ENCODE measurements at places on chromosomes 7 and 10.

- DNase-seq = no peak
These were observed 99.3 kb downstream of the LANCL2 start for GRCh38 chr7:55464422-55464821.

DNA sequence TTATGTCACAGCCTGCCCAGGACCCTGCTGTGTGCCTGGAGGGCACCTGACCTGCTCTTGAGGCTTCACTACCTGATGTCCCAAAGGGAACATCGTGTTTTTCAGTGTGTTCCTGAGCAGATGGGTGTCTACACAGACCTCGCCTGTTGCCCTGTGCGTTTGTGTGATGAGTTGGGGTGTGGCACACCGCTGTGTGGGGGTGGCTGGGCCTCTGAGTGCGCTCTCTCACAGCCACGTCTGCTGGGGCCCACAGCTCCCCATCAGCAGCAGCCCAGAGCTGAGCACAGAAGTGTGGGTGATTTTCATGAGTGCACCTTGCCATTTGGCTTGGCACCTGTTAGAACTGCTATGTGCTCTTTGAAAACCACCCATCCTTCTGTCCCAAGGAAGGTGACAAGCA, 121.5 kb downstream of the NKX6-2 start:
- no peak for DNase-seq

GRCh38 chr10:9885761-9886160, 1131.9 kb upstream of the CELF2 start:
- no peak for DNase-seq

GRCh38 chr10:108956149-108956548, 967.2 kb downstream of the XPNPEP1 start:
- DNase-seq = no peak

DNA sequence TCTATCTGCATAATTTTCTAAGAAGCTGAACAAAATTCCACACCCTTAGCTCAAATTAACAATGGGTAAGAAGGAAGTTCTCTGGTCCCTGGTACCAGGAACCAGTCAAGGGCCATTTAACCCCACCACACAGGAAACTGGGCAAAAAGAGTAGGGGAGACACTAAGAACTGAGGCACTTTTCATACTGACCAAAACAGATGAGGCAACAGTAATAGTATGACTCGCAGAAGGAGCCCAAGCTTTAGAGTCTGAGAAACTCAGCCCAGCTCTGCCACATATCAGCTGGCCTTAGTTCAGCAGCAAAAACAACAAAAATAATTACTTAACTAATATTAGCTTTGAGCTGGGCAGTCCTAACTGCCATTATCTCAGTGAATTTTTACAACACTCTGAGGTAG, 221.2 kb downstream of the FAM107B start:
- DNase-seq = no peak

DNA sequence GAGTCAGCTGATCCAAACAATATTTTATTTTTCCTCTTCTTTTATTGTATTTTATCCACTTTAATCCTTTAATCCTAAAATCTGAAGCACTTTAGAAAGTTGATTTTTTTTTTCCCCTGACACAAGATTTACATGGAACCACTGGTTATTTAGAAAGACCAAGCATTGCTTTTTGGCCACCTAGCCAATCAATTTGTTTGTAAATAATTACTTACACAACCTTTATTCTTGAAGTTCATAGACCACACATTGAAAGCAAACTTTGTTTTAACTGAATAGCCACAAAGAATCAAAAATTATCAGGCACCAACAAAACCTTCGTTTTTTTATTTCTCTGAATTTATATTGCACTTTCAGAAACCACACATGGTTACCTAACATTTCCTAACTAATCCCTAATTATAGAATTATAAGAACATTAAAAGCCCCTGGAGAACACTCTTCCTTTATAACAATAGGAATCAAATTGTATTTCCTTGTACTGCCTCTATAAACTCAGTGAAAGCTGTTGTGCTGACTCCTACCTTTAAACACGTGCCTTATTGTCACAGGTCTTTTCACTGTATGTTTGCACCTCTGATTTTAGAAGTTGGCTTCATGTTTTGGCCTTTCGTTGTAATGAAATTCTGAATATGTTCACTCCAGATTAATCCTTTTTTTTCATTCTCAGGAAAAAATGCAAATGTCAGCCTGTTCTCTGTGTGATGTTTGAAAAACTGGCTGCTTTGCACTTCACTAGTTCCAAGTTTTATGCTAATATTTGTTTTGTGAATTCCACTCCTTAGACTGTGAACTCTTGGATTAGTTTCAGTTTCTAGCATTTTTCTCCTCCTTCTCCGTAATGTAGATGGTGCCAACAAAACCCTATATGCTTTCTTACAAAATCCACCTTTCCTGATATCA, 1511.9 kb downstream of the REEP3 start:
- no peak for DNase-seq

- no peak for DNase-seq
These were observed 49.2 kb upstream of the ANKRD1 start for GRCh38 chr10:90969947-90970673.

DNA sequence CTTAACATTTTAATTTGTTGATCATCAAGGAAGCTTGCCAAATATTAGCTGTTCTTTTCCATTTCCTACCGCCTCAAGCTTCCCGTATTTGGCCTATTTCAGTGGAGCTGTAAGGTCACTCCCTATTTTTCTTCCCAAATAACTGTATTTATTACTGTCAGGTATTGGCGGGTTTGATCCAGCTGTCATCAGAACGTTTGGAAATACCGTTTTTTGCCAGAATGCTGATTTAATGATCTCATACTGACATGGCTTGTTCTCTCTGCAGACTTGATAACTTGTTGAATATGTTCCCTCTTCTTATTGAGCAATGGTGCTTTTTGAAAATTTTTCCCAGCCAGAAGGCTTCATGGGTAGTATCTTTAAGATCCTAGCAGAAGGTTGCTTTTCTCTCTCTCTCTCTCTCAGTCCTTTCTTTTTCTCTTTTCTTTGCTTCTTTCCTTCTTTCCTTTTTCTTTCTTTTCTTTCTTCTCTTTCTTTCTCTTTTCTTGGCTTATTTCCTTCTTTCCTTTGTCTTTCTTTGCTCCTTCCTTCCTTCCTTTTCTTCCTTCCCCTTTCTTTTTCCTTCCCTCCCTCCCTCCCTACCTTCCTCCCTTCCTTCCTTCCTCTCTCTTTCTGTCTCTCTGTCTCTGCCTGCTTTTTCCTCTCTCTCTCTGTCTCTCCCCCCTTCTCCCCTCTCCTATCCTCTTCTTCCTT, 42.1 kb downstream of the CUX1 start:
- DNase-seq = no peak

GRCh38 chr7:82067628-82068264, 297.9 kb upstream of the HGF start:
- DNase-seq = no peak

GRCh38 chr7:77550586-77550985, 13.5 kb downstream of the PTPN12 start:
- no peak for DNase-seq

DNA sequence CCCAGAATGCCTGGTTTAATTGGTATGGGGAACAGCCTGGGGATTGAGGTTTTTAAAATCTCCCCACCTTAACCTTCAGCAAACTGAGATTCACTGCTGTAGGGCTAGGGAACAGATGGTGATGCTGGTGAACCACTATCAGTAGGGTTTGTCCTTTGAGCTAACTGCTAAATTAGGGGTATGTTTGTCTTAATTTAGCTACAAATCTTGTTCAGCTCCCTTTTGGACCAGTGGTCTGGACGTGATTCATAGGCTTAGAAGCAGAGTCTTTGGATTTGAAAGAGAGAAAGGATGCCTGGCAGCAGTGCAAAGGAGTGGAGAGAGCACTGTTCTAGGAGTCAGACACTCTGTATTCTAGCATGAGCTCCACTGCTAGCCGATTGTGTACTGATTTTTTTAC, 2.8 kb downstream of the HDAC9 start:
- no peak for DNase-seq

GRCh38 chr10:112208292-112208691, 24.7 kb upstream of the GPAM start:
- DNase-seq = no peak

DNA sequence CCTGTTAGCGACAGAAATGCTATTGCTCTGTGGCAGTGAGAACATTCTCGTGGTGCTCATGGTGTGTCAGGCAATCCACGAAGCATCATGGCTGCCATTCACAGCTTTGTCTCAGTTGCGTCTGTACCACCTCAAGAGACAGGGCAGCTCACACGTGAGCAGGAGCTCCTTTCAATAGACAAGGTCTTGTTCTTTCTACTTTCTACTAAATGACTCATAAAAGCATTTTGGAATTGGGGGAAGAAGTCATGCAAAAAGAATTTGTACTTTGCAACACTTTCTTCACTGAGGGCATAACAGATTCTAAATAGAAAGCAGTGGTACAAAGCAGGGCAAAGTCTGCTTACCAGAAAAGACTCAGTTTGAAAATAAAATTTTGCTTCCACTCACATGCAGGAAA, 638.5 kb downstream of the PHTF2 start:
- no peak for DNase-seq

GRCh38 chr10:63573068-63573697, 52.0 kb downstream of the REEP3 start:
- DNase-seq = no peak

DNA sequence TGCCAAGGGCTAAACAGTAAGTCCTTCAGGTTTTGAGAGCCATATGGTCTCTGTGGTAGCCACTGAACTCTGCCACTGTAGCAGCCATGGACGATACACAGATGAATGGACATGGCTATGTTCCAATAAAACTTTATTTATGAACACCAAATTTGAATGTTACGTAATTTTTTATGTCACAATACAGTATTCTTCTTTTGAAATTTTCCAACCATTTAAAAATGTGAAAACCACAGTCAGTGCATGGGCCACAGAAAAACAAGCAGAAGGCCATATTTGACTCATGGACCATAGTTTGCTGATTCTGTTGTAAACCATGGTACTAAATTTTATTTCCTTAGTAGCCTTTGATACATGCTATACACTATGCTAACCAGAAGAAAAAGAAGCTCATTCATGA, 361.8 kb downstream of the MAGI2 start:
- no peak for DNase-seq

DNA sequence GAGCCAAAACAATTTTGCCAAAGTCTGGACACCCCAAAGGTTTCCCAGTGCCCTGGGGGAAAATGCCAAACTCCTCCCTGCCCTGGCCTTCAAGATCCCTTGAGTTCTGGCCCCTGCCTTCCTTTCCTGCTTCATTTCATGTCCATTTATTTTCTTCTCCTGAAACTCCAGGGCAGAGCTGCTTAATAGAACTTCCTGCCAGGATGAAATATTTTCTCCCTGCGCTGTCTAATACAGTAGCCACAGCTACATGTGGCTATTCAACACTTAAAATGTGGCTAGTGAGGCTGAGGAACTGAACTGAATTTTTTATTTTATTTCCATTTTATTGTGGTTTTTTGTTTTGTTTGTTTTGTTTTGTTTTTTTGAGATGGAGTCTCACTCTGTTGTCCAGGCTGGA, 49.6 kb downstream of the COL13A1 start:
- DNase-seq = no peak

DNA sequence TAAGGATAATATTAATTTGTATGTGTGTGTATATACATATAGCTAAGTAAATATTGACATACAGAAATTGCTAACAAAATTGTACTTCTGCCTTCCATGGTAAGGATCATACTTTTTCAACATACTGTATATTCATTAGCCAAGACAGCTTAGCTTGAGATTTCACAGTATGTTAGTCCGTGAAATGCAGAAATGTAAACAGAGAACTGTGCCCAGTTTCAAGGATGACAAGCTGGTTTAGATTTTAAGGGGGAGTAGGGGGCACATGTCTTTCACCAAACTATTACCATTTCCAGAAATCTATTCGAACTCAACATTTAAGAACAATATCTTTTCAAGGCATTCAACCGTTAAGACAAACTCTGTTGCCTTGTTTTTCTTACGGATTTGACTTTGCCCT, 182.2 kb downstream of the SORCS1 start:
- no peak for DNase-seq

DNA sequence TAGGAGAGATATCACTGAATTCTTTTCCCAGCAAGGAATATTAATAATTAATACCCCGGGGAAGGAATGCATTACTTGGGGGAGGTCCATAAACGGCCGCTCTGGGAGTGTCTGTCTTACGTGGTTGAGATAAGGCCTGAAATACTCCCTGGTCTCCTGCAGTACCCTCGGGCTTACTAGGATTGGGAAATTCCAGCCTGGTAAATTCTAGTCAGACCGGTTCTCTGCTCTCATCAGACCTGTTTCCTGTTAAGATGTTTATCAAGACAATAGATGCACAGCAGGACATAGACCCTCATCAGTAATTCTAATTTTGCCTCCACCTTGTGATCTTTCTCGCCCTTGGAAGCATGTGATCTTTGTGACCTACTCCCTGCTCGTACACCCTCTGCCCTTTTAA, 162.8 kb upstream of the KCND2 start:
- no peak for DNase-seq

GRCh38 chr10:125004571-125005311, 62.8 kb downstream of the ZRANB1 start:
- no peak for DNase-seq

DNA sequence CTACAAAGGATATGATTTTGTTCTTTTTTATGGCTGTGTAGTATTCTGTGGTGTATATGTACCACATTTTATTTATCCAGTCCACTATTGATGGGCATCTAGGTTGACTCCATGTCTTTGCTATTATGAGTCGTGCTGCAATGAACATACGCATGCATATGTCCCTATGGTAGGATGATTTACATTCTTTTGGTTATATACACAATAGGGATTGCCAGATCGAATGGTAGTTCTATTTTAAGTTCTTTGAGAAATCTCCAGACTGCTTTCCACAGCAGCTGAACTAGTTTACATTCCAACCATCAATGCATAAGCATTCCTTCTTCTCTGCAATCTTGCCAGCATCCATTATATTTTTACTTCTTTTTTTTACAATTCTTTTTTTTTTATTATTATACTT, 35.6 kb upstream of the FAM13C start:
- DNase-seq = no peak

DNA sequence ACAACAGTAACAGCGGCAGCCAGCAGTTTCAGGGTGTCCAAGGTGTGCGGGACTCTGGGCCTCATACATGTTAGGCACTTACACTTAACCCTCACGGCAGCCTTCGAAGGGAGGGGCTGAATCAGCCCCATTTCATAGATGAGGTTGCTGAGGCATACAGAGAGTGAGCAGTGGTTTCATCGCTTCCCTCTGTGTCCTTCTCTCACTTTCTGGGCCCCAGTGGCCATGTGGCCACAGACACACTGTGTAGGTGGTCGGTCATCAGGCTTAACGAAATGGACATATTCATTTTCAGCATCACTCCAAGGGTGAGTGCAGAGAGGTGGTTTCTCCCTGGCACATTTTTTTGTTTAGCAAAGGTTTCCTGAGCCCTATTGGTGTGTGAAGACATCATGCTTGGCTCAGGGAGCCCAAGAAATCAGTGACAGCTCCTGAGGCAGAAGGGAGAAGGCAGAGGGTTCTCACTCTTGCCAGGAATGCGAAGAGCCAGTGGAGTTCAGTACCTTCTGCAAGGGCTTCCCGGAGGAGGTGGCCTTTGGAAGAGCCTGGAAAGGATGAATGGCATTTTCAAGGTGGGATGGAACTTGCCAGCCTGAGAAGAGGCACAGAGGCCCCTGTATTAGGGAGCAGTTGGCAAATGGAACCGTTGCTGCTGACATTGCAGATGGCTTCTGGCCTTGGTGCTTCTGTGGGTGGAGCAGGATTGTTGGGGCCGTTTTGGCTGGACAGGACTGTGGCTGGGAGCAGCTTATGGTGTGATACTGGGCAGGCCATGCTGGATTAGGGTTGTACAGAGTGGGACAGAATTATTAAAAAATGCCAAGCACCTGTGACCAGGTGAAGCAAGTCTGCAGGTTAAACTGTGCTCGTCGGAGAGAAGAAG, 61.7 kb upstream of the PPIF start:
- DNase-seq = peak; percentile 72

GRCh38 chr10:91741356-91741755, 56.9 kb upstream of the TNKS2 start:
- no peak for DNase-seq

- no peak for DNase-seq
These were observed 38.4 kb upstream of the PDE1C start for GRCh38 chr7:32108651-32109050.

Data from activated CD8-positive, alpha-beta memory T cell treated with anti-CD3 and anti-CD28 coated beads, Interleukin-2, amount 50 U/mL, for 48 hours (primary cell).